ENCODE measurements at places on chromosomes 1 and 21.

DNA sequence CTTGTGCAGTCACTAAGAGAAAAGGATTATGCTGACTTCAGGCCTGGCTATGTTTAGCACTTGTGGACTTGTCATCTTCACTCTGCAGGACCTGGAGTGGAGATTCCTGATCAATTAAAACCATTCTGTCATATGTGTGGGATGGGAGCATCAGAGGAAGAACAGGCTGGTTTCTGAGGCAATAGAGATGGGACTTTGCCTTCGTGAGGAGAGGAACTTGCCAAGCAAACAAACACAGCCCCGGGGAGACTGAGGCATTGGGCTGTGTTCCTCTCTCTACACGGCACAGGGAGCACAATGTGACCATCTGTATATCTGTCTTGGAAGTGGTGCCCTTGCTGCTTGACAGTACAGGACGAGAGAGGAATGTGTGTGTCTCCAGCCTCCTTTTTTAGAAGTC is 23.1 kb downstream of the VASH2 start:
- no peak for DNase-seq

DNA sequence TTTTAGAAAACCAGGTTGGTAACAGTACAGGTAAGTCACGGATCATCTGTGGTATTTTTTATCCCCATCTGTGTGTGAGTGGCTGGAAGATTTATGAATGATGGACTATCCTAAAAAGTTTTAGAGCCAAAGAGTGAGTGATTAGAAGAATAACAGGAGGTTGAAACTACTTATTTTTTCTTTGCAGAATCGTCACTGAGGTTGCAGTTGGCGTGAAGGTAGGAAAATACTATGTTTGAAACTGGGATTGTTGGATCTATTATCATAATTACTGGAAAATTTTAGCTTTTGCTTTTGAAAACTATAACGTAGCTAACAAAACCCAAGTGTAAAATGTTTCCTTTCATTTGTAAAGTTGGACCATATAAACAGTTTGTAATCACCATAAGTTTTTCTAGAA is 1.8 kb downstream of the PTBP2 start:
- DNase-seq, result no peak

GRCh38 chr1:27299385-27300271 is 22.3 kb upstream of the TMEM222 start:
- peak; percentile 65 for DNase-seq

DNA sequence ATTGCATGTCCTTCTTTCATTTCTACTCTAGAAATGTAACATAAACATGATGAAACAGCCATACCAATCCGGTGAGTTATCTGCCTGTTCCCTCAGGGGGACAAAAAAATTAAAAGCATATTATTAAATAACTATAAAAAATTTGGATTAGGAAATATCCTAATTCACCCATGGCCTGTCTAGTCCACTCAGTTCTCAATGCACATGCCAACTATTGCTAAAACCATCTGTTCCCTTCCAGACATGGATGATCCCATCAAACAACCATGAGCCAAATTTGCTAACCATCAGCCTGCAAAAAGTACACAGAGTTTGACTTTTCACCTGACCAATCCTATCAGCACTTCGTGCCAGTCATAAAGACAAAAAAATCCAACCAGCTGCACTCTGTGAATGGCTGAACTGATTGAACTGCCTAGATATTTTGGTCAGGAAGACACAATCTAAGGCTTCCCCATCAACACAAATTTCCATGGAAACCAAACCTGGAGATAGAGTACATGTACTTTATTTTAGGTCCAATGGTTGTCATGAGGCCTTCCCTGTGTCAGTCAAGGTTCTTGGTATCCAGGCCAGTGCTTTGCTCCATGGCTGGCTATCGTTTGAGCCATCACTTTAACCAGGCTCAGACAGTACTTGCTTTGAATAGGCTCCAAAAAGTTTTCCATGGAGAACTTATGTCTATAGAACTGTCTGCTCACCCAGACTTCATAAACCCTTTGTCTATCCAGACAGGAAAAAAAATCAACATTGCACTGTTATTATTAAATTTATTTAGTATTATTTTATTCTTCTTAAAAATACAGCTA is 570.8 kb downstream of the LTN1 start:
- DNase-seq, result no peak

DNA sequence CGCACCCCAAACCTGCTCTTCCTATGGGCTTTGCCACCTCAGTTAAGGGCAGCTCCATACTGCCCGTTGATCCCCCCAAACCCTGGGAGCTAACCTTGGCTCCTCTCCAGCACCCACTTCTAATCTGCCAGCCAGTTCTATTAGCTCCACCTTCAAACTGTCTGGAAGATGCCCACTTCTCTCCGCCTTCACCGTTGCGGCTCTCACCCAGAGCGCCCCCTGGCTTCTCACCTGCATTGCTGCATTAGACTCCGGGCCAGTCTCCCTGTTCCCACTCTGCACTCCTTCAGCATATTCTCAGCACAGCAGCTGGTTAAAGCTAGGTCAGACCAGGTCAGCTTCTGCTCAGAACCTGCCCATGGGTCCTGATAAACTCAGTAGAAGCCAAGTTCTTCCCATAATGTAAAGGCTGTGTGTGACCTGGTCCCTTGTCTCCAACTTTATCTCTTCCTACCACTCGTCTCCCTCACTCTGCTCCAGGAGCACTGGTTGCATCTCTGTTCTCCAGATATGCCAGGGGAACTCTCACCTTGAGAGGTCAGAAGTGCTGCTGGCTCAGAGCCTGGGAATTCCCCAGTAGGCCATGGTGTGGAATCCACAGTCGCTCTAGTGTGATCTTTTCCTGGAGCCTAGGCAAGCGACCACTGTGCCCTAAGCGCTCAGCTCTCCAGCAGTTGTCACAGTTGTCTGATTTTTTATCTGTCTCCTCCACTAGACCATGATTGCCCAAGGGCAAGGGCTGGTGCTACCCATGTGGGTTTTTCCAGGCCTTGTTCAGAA is 150.3 kb downstream of the HMGB4 start:
- DNase-seq, result no peak

DNA sequence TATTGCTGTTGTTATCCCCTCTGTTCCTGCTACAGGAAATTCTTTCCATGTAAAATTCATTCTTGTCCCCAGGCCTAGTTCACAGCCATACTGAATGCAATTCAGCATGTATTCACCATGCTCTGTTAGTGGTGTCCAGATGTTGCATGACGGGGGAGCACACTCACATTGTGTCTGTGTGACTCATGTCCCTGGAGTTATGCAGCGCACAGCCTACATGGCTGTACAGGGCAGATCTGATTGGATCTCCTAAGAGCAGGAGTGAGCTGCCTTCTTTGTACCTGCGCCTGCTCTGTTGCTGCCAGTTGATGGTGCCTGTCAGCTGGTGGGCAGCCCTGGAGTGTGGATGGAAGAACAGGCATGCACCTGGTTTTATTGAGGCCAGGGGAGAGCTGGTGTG is 17.6 kb downstream of the HTR6 start:
- no peak for DNase-seq

DNA sequence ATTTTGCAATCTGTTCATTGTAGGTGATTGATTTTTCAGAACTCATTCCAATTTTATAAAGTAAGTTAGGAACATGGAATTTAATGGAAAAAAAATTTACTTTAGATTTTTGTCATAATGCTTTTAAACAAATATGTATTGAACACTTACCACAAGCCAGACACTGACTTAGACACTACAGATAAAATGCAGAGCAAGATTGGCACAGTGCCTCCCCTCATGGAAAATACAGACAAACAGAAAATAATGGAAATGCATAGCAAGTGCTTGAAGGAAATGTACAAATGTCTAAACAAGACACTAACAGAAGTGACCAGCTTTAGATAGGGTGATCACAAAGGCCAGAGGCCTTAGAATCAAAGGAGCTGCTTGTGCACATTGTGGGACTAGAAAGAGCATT is 260.5 kb upstream of the ADGRL2 start:
- no peak for DNase-seq

GRCh38 chr1:226892524-226892875 is 22.1 kb downstream of the PSEN2 start:
- DNase-seq, result no peak

DNA sequence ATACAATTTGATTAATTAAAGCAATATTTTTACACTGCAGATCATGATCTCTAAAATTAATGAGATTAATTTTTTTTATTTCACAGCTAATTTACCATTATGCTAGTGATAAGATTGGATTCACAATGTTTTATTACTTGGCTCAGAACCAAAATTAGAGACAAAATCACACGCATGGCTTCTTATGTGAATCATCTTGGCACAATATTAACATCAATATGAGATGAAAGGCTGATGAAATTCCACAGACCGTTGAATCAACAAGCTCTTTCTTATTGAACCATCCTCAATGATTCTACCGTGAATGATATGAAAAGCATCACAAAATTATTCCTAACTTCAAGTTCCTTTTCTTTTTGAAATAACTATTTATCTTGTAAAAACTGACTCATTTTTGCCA is 544.9 kb downstream of the KCNT2 start:
- DNase-seq, result no peak

GRCh38 chr1:21547876-21548275 is 38.7 kb downstream of the ALPL start:
- peak; percentile 63 for DNase-seq

GRCh38 chr21:44418108-44418875 is 37.0 kb upstream of the LRRC3 start:
- DNase-seq, result no peak

DNA sequence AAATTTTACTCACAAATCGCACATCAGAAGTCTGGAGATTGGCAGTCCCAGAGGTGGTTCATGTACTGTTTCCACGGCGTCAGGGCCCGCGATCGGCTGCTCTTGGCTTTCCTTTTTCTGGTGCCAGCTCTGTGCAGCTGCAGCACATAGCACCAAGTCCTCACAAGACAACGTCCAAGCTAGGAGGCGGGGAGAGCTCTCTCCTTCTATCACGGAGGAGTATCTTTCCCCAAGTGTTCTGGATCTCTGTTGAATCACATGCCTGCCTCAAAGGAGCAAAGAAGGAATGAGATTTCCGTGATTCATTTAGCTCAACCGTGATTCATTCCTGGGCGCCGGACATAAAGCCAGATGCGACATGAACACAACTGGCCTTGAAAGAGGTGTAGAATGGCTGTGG is 25.5 kb downstream of the MT1HL1 start:
- no peak for DNase-seq

DNA sequence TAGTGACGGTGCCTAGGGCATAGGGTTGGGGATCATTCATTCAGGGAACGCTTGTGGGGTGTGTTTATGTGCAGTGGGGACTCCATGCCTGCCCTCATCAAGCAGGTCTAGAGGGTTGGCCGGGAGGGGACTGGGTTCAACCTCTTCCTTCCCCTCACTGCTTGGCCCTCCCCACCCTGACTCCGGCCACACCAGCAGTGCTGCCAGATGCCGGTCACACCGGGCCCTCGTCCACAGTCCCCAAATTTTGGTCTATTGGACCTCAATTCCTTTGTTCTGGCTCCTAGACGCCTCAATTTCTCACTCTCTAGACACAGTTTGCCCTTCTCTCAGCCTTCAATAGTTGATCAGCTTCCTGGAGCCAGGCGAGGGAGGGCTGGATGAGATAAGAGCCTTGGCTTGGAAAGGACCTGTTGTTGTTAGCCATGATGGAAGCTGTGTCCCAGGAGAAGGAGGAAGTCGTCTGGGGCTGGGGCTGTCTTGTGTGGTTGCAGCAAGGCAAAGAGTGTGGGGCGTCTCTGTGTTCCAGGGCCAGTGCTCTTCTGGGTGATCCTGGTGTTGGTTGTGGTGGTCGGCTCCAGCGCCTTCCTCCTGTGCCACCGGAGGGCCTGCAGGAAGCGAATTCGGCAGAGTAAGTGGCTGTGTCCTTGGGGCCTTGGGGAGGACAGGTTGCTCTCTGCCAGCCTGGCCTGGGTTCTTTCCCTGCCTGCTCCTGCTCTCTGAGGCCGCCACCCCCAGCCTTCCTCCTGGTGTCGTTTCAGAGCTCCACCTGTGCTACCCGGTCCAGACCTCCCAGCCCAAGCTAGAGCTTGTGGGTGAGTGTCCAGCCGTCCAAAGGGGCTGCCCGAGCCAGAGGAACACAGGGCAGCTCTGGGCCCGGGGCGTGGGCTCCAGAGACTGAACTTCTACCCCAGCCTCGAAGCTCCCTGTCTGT is 41.1 kb upstream of the TNFRSF1B start:
- no peak for DNase-seq

DNA sequence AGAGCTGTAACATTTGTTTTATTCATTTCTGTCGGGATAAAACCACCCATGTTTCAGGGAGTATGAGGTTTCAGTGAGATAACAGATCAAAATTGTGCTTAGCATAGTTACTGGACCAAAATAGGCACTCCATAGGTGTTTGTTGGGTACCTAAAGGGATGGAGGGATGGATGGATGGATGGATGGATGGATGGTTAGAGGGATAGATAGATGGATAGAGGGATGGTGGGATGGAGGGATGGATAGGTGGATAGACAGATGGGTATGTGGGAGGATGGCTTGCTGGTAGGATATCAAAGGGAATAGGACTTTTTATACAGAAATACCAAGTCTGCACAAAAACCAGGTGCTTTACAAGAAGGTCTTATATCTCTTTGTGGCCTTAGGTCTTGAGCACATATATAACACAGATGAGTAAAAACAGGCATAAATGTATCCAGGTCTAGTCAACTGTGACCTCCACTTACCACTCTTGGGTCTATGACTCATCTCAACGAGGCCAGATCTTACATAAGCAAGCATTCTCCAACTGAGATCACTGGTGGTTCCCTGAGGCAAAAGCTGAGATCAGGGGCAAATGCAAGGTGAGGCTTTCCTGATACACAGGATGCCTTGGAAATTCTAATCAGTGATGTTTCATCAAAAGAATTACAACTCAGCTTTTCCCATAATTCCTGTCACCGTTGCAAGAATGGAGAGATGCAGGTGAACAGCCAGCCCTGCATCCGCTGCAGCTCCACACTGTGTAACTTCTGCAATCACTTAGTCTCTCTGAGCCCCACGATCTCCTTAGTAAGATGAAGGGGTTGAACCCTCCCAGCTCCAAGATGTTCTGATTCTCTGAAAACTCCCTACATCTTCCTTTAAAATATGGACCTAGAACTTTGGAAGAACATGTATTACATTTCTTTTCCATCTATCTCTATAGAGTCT is 32.0 kb downstream of the PTAFR start:
- no peak for DNase-seq

- DNase-seq, result no peak
Observed at GRCh38 chr1:235939480-235939775, 72.7 kb upstream of the LYST start.

DNA sequence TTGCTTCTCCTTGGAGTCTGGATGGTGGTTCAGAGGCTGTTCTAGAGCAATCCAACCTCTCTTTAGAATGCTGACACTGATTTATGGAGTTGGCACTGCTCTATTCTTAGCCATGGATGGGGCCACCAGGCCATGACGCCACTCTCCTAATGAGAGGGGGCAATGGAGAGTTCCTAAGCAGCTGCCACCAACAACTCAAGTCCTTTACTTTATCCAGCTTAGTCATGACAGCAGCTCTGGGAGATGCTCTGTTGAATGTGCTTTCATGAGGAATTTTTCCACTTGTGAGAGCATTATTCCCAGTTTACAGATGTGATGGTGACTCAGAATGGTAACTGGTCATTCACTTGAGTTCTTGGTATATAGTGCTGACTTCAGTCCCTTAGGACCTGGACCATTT is 366.3 kb downstream of the HHAT start:
- DNase-seq, result no peak

GRCh38 chr1:159066108-159066507 is 10.5 kb downstream of the AIM2 start:
- DNase-seq, result no peak
